ENCODE measurements at places on chromosomes 7 and 10. TPM values are rescaled to one million over a fixed set of nuclear protein-coding genes. Genes with fewer than 3 reads are reported as not detected.

Gene IFT22
- 30.0 TPM for total RNA-seq

Gene GATA3
- total RNA-seq, result 42.4 TPM

Gene ITIH5
- 5.3 TPM for total RNA-seq

Gene PPP1R17
- not detected for total RNA-seq

Gene ITGB8
- 8.4 TPM for total RNA-seq

DNA sequence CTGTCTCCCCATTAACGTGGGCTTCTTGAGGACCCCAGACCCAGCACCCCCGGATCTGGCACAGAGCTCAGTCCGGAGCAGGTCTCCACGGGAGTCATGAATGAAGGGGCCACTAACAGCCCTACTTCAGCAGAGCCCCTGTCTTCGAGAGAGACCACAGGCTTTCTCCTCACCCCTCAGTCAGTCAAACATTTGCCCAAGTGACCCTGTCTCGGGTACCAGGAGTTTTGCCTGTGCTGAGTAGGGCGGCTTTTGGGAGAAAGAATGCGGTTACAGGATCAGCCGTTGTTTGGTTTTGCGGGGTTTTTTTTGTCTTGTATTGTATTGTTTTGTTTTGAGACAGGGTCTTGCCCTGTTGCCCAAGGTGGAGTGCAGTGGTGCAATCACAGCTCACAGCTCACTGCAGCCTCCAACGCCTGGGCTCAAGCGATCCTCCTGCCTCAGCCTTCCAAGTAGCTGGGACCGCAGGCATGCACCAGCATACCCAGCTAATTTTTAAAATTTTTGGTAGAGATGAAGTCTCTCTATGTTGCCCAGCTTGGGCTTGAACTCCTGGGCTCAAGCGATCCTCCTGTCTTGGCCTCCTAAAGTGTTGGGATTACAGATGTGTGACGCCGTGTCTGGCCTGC, 16.5 kb downstream of the ADAP1 start:
- no peak for DNase-seq

GRCh38 chr10:8410506-8410905, 356.0 kb downstream of the GATA3 start:
- DNase-seq, result no peak

GRCh38 chr10:72847681-72848080, 45.9 kb upstream of the OIT3 start:
- no peak for DNase-seq

DNA sequence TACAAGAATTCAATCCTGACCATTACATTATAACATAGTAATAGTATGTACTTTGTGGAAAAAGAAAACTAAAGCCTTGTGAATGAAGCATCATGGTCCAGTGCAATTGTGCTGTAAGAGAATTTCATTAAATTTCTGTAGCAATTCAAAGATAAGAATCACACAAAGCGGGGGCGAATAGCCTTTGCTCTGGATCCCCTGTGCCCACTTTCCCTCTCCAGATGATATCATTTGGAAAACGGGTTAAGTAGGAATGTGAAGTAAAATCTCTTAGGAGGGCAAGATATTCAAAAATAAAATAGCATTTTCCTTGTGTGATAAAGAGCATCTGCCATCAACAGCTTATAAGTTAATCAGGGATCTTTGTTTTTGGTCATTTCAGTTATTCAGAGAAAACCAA, 177.1 kb downstream of the CHRM2 start:
- DNase-seq, result no peak

DNA sequence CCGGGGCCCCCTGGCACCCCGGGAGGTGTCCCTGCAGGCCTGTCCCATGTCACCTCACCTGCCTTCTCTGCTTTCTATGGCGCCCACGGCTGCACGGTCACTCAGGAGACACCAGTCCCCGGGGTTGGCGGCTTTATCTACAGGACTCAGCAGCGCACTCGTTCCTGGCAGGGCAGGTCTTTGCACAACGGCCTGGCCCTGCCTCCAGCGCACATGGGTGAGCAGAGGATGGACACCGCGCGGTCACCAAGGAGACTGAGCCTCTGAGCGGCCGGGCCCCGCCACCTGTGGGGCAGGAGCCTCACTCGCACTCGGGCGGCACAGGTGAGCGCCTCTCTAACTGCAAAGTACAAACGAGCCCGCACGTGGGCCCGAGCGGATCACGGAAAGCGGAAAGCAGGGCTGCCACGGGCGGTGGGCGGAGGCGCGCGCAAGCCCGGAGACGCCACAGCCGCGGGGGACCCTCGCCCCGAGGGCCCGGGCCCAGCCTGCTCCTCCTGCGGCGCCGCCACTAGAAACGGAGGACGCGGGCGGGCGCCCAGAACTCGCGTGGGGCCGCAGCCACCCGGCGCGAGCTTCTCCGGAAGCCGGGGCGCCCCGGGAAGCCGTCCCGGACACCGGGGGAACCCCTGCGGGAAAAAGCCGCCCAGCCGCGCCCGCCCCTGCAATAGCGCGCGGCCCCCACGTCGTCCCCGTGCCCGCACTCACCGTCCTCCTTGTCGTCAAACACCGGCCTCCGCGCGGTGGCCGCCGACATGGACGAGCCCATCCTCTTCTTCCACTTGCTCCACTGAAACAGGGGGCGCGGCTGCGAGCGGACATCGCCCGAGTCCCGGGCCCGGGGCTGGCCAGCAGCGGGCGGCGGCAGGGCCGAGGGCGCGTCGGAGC, 642 bp downstream of the STK32C start:
- peak; percentile 79 for DNase-seq

- DNase-seq, result no peak
Observed at GRCh38 chr7:120021085-120021484, 251.9 kb upstream of the KCND2 start.

DNA sequence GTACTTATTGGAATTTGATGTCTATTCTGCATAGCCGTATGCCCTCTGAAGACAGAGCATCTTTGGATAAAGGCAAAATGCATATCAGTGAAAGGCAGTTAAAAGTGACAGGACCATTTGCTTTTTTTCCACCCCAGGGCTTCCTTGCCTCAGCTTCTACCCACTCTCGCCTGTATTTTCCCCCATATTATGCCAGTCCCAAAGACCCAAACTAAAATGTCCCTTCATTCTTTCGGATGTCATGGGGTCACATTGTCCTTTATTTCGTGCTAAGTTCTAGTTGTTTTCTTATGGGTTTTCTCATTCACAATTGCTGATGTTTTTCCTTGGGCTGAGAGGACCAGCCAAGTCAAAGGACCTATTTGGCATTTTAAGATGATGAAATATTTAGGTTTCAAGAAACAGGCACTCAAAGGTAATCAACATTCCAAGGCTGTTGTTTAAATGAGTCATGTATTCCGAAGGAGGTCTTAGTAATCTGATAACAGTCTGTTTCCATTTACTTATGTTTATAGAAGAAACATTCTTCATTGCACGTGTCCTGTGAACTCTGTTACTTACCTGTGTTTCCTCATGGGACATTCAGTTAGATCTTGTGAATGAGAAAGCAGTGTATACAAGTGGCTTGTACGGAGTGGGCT, 74.1 kb downstream of the DNAH11 start:
- no peak for DNase-seq

DNA sequence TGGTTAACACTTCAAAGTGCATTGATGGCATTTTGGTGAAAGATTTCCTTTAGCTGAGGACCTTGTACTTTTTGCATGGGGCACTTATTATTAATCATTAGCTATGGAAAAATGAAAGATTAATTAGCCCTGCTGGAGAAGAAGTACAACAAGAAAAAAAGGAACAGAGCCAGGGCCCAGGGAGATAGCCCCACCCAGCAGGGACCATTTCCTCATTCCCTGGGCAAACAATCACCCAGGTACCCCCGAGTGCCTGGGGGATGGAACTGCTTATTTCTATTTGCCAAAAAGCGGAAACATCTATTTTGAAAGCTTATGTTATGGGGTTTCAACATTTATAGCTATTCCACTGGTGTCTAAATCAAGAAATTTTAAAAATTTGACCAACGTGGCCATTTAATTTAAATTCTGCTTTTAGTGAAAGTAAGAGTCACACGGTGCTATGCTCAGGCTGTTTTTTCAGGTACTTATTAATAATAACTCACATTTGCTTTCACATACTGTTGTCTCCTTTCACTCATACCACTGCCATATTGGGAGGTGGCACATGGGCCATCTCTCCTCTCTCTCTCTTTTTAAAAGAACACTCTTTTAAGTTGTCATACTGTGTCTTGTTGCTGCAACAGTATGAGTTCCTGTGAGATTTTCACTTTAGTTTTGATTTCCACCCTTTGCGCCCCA, 143.6 kb upstream of the KIF5B start:
- DNase-seq, result no peak

- no peak for DNase-seq
Observed at GRCh38 chr10:5079836-5080235, 14.4 kb upstream of the AKR1C3 start.

DNA sequence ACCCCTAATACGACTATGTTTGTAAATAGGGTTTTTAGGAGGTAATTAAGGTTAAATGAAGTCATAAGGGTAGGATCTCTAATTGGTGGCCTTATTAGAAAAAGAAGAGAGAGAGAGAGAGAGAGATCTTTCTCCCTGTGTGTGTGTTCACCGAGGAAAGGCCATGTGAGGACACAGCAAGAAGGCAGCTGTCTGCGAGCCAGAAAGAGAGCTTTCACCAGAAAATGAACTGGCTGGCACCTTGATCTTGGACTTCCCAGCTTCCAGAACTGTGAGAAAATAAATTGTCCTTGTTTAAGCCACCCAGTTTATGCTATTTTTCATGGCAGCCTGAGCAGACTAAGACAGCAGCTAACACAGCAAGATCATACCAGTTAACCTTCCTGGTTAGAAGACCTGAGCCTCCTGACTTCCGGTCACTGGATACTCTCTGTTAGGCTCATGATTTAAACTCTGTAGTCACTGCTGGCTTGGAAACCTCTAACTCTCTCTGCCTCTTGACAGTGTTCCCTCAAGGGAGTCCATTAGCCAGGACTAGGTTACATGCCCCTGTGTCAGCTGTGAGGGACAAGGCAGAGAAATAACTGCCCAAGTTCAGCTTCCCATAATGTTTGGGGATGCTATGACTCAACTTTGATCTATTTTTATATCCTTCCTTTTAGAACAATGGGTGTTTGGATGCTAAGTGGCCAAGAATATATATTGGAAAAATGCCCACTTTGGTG, 102.3 kb downstream of the DYNC1I1 start:
- DNase-seq, result no peak

- DNase-seq, result peak; percentile 38
Observed at GRCh38 chr7:155520114-155520513, 26.2 kb downstream of the CNPY1 start.

- no peak for DNase-seq
Observed at GRCh38 chr7:41367967-41368882, 334.7 kb downstream of the INHBA start.

DNA sequence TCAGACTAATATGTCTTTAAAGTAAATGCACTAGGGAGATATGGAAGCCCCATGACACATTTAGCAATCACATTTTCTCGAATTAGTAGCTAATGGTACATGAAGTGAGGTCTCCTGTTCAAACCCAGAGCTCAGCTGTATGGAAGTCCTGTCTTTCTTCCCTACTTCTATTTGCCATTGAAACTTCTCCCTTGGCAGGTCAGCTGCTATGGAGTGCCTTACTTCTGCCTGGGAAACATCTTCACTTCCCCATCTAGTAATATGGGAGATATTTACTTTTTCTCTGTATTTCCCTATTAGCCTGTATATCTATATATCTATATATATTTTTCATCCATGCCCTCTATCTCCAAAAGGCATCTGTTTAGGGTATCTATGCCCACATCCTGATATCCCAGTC, 225.3 kb upstream of the INHBA start:
- no peak for DNase-seq

GRCh38 chr10:88994019-88994418, 3.4 kb downstream of the FAS start:
- no peak for DNase-seq

GRCh38 chr7:30142710-30143109, 7.9 kb downstream of the MTURN start:
- DNase-seq, result no peak

DNA sequence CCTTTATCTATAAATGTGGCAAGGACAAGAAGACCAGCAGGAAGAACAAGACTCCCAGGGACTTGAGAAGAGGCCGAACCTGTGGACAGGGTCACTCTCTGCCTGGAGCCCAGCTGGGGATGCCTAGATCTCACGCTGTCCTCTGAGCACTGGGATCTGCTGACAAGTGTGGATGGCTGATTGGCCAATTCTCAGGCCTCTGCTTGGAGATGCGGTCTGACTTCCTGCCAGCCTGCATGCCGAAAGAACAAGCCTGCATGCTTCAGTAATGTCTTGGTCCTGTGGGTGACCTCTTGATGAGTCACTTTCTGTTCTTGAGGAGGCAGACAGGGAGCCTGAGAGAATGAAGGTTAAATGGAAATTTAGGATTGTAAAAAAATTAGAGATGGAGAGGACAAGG, 84.7 kb downstream of the TMEM178B start:
- DNase-seq, result peak; percentile 77

DNA sequence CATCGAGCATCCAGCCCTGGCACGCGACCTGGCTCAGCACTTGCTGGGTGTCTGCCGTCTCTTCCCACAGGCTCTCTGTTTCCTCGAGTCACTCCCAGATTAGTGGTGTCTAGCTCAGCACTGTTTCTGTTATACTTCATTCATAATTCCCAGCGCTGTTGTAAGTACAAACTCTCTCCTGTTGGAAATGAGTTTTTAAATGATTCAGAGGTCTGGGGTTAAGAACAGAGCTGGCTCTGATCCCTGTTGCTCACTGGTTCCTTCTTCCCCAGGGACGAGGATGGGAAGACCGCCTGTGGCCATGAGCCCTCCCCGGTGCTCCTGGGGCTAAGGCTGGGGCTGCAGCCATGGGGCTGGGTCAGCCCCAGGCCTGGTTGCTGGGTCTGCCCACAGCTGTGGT, 17.3 kb upstream of the C10orf95 start:
- no peak for DNase-seq

All from endodermal cell (in vitro differentiated cells).